Stimulated activated CD4-positive, alpha-beta T cell treated with anti-CD3 and anti-CD28 coated beads, TNF-alpha, amount 100 ng/mL, for 4 hours (primary cell): ENCODE measurements at places on chromosomes 3 and 15.

DNA sequence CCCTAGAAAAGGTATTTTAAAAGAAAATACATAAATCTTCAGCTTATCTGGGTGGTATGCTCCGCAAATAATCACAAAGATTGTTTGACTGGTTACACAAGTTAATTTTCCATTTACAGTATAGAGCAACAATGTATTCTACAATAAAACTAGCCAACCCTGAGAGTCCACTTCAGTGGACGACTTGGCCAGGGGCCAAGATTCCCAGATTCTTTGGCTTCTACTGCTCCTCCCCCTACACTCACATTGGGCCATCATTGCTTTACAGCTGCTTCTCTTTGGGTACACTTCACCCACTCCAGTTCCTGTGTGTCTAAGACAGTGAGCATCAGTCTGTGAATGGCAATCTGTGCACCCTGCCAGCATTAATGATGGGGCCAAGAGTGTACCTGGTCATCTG, 17.2 kb upstream of the PRICKLE2 start:
- no peak for DNase-seq

GRCh38 chr3:193872265-193872753, 263.6 kb upstream of the HES1 start:
- no peak for DNase-seq

- no peak for DNase-seq
These were observed 225.1 kb downstream of the UACA start for GRCh38 chr15:70538278-70538677.

DNA sequence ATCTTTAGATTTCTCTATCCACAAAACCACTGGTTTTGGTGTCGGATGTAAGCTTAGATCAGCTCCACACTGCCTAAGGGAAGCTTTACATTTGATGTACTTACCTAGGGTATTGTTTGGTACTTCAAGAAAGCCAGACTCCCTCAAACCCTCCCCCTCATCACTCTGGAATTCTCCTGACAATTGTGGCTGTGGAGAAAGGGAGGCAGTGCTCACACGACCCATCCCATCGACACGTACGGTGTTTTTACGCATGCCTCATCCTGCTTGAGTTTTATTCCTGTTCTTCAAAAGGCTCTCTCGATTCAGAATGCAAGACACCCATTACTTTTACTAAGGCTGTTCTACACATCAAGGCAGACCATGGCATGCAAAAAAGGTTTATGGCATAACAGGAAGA, 67.3 kb upstream of the ONECUT1 start:
- no peak for DNase-seq

DNA sequence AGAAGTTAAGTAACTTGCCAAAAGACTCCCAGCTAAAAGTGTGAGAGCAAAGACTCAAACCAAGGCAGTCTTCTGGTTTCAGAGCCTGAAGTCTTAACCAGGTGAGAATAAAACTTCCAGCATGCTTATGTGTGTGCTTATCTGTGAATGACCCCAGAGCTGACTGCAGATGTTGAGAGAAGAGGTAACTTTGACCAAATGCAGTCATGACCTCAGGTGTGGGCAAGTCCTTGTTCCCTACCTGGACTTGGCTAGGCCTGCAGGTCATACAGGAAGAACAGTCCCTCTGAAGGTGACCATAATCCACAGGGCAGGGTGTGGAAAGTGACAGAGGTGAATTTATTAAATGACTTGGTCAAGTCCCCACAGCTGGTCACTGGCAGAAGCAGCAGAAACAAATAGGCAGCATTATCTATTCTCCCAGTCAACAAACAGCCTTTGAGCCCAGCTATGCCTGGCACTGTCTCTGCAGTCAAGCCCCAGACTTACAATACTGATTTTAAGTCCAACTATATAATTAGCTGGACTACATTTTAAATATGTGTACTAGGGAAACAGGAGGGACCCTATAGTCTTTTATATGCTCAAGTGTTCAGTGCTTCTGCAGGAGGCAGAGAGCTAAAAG, 3.0 kb upstream of the CPEB1 start:
- DNase-seq: no peak

GRCh38 chr3:4438296-4438695, 28.8 kb downstream of the SUMF1 start:
- no peak for DNase-seq

DNA sequence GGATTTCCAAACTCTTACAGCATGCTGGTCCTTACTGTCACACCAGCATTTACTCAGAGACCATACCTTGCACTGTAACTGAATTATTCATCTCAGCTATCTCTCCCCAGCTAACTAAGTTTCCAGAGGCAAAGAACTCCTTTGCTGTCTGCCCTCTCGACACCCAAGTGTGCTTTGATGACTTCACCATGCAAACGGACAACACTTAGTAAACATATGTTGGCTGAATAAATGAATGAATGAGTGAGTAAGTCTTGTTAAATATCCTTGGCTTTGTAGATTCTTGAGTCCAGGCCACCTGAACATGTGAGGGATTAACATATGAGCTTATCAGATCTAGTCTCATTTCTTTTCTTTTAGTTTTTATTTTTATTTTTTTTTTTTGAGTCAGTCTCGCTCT, 138.2 kb downstream of the PLD1 start:
- no peak for DNase-seq

GRCh38 chr3:105866656-105867653, 1.9 kb downstream of the CBLB start:
- no peak for DNase-seq

- DNase-seq: no peak
These were observed 62.2 kb downstream of the SOX2 start for GRCh38 chr3:181773921-181774320.

DNA sequence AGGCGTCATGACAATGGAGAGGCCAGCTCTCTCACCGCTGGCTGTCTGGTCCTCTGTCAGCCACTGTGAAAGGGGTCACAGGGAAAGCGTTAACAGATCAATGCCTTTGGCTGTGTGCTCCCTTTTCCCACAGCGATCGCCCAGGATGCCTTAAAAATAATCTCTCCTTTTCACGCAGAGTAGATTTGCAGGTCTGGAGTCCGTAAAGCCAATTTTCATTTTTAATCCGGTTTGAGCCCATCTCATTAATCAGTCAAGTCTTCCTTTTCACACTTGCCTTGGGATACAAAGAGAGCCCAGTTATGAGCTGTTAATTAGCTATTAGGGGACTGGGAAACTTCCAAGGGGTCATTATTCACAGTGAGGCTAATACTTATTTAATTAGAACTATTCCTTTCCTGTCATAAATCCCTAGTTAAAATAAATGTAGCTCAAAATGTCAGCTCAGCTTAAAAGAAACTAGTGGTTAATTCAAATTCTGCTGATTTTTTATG, 104.3 kb upstream of the RASGRP1 start:
- DNase-seq: no peak

DNA sequence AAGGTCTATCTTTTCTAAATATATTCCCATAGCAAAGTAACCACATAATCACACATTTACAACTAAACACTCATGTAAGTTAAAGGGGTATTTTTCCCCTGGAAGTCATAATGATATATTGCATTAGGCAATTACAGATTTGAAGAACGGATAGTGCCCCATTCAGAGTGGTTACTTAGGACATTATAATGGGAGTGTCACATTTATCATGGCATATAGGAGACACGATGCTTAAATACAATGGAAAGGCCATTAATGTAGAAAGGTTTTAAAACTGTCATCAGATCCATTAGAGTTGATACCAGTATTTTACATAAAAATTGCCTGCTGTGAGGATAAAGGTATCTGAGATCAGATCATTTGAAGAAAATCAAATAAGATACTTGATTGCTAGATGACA, 582.0 kb upstream of the SEMA6D start:
- DNase-seq: no peak

DNA sequence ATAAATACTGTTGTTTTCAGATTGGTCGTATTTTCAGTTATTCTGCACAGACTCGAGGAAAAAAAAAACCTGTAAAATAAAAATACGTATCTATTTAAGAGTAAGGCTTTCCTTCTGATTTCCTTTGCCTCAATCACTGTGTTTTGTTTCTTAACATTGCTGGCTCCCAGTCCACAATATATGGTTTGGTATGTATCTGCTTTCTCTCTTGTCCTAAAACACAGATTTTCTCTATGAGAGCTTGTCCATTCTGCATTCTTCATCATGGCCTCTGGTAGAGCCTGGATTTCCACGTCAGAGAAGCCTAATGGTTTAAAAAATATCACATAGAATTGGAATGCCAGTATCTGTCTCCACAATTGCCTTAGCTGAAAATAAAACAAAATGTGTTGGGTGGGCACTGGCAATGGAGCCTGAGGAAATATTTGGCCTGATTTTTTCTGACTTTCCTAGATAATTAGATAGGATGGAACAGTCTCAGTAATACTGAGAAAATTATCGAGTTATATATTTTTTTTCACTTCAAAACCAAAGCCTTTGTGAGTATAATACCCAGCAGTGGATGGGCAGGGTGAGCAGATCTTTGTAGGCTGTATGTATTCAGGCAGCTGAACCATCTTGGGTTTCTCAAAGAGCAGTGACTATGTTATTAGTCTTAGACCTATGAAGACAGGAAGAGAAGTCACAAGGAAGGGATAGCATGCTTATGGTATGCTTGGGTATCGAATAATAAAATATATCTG, 1.9 kb downstream of the CD200 start:
- no peak for DNase-seq

GRCh38 chr3:127739347-127740135, 66.8 kb downstream of the ABTB1 start:
- DNase-seq: no peak

GRCh38 chr15:99105514-99106341, 848 bp downstream of the SYNM start:
- no peak for DNase-seq

DNA sequence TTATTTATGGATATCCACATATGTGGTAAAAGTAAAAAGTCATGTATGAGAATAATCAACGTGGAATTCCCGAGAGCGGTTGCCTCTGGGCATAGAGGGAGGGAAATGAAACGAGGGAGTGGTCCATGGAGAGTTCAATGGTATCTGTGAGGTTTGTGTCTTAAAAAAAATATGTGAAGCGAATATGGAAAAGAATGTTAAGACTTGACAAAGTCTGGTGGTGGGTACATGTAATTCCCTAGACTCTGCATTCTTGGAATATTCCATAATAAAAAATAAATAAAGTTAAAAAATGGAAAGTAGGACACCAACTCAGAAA, 28.4 kb downstream of the FAM43A start:
- no peak for DNase-seq

DNA sequence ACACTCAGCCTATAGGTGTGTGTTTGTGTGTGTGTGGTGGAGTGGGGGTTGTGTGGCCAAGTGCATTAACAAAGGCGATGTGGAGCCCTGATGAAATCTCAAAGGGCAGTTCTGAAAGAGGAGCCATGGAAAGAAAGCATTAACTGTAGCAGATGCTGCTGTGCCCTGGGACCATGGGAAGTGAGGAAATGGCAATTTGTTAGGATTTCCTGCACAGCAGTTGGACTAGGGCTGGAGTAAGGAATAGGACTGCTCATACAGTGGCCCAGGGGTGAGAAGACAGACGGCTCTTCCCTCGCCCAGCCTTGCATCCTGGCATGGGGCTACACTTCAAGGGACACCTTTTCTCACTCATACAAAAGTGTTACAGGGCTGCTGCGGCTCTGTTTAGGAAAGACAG, 12.3 kb upstream of the ZBTB38 start:
- DNase-seq: no peak

DNA sequence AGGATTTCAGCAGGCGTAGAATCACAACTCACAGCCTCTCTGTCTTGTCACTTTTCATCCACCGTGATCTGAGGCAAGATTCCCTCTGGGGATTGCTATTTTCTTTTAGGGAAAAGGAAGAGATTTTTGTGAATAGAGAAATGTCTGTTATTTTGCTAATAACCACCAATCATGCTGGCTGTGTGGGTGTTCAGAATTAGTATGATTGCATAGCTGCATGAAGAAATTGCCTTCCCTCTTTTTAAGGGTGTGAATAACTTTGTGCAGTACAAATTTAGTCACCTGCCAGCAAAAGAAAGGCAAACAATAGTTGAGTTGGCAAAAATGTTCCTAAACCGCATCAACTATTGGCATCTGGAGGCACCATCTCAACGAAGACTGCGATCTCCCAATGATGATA, 60.8 kb downstream of the KAT2B start:
- no peak for DNase-seq

GRCh38 chr3:108552267-108553159, 36.7 kb downstream of the CIP2A start:
- DNase-seq: no peak

DNA sequence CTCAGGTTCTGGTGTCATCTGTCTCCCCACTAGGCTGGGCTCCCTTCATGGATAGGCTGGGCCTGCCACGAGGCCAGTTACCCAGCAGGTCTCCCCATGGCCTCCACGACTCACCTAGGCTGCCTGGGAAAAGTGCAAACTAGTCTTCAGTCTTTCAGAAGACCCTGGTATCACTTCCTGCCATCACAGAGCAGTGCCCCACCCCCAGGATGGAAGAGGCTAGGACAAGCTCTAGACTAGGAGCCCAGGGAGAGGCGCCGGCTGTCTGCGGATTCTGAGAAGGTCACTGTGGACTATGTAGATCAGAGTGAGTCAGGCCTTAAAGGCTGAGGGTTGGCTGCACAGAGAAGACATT, 63.7 kb downstream of the CORO2B start:
- DNase-seq: no peak

DNA sequence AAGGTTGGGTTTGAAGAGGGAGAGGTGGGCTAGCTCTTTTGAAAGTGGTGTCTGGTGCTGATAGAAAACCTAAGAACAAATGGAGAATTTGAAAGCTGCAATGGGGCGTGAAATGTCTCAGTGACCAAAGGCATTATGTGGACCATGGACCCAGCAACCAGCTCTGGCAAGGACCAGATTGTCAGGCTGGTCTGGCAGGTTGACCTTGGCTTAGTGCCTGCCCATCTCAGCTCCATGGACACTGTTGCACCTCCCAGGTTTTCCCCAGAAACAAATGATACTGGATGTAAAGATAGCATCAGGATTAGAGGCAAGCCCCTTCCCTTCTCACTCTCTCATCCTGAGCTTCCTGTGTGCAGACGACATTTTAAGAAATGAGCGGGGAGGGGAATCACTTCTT, 302.9 kb upstream of the LRRFIP2 start:
- no peak for DNase-seq

GRCh38 chr3:79178471-79179180, 589.2 kb downstream of the ROBO1 start:
- no peak for DNase-seq

- DNase-seq: no peak
These were observed 133.8 kb downstream of the LIPC start for GRCh38 chr15:58565619-58566018.

GRCh38 chr15:44529864-44530604, 6.9 kb upstream of the EIF3J start:
- no peak for DNase-seq
